ENCODE measurements at places on chromosomes 5 and 9.
A peak's percentile ranks its signal among the peaks of the same experiment; 100 is the strongest.

GRCh38 chr9:15352306-15352705, 45.3 kb upstream of the TTC39B start:
- DNase-seq, result no peak

DNA sequence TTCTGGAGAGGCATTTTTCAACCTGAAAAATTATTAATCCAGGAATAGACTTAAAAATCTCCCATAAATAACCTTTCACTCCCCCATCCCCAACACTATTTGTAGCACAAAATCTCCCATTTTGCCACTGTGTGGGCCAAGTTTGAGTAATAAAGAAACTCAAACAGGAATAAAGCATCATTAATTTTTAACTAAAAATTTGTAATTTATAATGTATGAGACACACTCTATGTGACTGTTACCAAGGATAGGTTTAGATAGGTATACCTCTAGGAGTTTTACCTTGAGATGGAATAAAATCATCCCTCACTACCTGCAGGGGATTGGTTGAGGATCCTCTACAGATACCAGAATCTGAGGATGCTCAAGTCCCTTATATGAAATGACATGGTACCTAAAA, 30.1 kb downstream of the CHD1 start:
- DNase-seq, result no peak

GRCh38 chr9:81082221-81082620, 607.1 kb downstream of the TLE1 start:
- no peak for DNase-seq

GRCh38 chr9:83526901-83527300, 11.3 kb downstream of the FRMD3 start:
- DNase-seq, result no peak

DNA sequence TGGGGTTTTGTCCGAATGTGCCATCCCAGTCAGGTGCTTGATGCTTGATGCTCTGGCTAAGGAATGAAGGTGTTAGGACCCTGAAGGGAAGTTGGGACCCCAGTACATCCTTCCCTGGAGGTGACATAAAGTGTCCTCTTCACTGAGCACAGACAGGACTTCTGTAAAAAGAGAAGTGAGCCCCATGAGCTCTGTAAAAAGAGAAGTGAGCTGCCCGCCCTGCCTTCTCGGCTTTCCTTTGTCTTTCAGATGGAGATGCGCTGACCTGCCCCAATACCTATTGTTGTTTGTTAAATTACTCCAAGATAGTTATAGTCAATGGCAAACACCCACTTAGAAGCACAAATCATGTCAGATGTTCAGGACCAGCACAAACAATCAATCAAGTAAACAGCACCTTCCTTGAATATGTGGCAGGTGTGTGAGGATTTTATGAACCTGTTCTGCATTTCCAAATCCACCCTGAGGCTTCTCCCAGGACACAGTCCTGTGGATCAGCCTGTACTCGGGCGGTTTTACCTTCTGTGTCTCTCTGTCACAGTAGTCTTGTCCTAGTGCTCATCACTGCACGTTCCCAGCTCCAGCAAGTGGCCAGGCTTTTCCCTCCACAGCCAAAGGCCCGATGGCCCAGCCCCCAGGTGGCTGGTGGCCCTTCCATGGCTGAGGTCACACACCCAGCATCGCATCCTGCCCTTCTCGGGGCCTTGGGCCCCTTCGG, 191.4 kb downstream of the MTRR start:
- DNase-seq, result no peak

DNA sequence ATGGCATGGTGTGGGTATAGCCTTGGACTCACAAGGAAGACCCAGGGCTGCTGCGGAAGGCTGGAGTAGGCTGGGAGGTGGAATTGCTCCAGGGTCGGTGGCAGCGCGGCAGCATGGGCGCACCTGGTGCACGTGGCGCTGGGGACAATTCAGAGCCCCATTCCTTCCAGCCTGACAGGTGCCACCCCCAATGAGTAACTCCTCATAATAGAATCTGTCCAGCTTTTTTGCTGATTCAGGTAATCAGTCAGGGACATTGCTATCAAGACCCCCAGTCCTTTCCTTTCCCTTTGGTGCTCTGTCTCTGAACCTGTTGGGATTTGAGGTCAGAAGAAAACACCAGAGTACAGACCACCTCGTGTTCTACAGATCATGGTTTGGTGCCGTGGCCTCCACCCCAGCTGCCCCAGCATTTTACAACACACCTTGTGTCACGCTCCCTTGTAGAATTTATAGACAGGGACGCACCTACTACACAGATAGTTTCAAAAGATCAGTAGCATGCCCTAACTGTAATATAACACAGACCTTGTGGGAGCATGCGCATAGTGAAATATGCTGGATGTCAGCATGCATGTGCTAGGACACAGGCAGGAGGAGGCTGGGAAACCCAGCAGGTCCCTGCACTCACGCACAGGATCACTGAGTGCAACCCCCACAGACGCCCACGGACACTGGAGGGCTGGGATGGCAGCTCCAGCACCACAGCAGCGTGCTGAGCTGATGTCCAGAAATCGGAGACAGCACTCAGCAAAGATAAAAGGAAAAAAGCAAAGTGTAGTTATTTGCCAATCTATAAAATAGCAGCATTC, 47.9 kb upstream of the CTSL start:
- no peak for DNase-seq

GRCh38 chr5:101904736-101905135, 391.3 kb downstream of the SLCO4C1 start:
- DNase-seq, result no peak

GRCh38 chr9:136577941-136578625, 32.2 kb upstream of the NOTCH1 start:
- no peak for DNase-seq

- DNase-seq, result peak; percentile 53
These were observed 21.3 kb downstream of the C5orf58 start for GRCh38 chr5:170254056-170254455.

- no peak for DNase-seq
These were observed 666.8 kb upstream of the GRAMD2B start for GRCh38 chr5:125756456-125756855.

- no peak for DNase-seq
These were observed 72.6 kb downstream of the OXCT1 start for GRCh38 chr5:41797662-41798061.

GRCh38 chr5:11251247-11251646, 490.2 kb upstream of the DAP start:
- DNase-seq, result no peak

GRCh38 chr9:68887232-68887631, 126.7 kb downstream of the PRKACG start:
- DNase-seq, result no peak

GRCh38 chr5:92459654-92460053, 1076.5 kb upstream of the ARRDC3 start:
- no peak for DNase-seq

DNA sequence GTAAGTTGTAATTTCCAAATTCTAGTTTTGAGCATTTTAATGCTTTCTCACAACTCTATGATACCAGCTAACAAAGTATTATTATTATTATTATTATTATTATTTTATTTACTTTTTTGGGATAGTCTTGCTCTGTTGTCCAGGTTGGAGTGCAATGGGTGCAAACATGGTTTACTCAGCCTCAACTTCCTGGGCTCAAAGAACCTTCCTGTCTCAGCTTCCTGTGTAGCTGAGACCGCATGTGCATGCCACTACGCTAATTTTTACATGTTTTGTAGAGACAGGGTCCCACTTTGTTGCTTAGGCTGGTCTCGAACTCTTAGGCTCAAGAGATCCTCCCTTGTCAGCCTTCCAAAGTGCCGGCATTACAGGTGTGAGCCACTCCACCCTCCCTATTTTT, 27.0 kb downstream of the LRRC70 start:
- no peak for DNase-seq

DNA sequence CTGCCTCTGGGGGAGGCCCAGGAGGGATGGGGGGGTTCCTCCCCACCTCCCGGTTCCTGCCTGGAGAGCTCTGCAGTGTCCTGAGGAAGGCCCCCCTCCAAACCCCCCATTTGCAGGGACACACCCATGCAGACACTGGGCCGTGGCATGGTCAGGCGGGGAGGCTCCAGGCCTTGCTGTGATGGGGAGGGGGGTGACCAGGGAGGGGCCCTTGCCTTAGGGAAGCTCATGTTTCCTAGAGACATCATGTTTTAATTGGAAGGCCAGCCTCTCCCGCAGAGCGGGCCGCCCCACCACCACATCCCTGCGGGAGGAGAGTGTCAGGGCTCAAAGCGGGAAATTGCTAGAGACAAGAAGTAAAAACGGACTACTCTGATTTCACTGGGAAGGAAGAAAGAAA, 12.0 kb downstream of the PRRX2 start:
- DNase-seq, result no peak

GRCh38 chr9:123597876-123598556, 242.0 kb downstream of the CRB2 start:
- DNase-seq, result no peak
